Left renal pelvis (tissue), 4 donors: ENCODE measurements at places on chromosomes 6 and 20.

GRCh38 chr6:31776485-31776988, 591 bp downstream of the VWA7 start:
- DNase-seq, result no peak

- DNase-seq, result no peak
These were observed 6.3 kb upstream of the PLTP start for GRCh38 chr20:45918182-45918737.

GRCh38 chr6:56581296-56581925, 61.3 kb downstream of the DST start:
- no peak for DNase-seq

GRCh38 chr20:2282181-2282580, 13.6 kb upstream of the TGM3 start:
- no peak for DNase-seq

DNA sequence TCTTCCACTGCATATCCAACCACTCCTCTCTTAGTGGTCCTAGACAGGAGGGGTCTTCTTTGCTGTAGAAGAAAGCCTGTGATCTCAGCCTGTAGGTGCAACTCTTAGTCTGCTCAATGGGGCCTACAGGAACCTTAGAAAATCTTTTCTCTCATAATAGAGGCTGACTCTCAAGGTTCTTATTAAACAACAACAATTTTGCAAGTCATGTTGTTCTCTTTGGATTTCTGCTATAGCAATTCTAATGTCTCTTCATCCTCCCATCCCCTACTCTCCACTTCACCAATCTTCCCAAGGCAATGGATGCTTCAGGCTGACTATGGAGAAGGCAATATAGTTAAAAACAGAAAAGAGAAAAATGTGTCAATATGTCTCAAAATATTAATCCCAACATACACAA, 40.8 kb upstream of the SPTLC3 start:
- DNase-seq, result no peak

GRCh38 chr6:139308286-139308916, 16.6 kb upstream of the TXLNB start:
- DNase-seq, result no peak

- no peak for DNase-seq
These were observed 10.5 kb downstream of the NKX2-2 start for GRCh38 chr20:21503345-21503744.

DNA sequence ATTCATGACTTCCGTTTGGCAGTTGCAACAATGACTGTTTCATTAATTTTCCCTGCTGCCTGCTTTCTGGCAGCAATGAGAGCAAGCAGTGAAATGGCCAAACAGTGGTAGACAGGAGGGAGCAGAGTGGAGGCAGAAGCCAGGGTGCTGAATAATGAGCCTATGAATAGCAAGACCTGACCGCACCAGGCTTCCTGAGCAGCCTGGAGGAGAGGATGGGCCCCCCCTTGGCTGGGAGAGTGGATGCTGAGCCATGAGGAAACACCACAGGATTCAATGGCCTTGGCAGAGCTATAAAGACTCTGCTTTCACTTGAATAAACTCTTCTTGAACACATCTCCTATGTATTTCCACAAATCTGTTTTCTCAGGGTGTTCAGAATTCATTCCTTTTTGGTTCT, 68.1 kb upstream of the SNRPB2 start:
- DNase-seq, result no peak

GRCh38 chr6:82651845-82652335, 288.3 kb downstream of the TPBG start:
- no peak for DNase-seq

GRCh38 chr6:13515912-13516311, 28.5 kb upstream of the GFOD1 start:
- no peak for DNase-seq

- DNase-seq, result no peak
These were observed 72.6 kb upstream of the F13A1 start for GRCh38 chr6:6393069-6393529.

- no peak for DNase-seq
These were observed 198.4 kb upstream of the KCNK16 start for GRCh38 chr6:39520916-39521315.

GRCh38 chr6:160082627-160083026, 39.0 kb upstream of the SLC22A1 start:
- no peak for DNase-seq

- no peak for DNase-seq
These were observed 29.1 kb upstream of the YWHAB start for GRCh38 chr20:44856442-44856841.

DNA sequence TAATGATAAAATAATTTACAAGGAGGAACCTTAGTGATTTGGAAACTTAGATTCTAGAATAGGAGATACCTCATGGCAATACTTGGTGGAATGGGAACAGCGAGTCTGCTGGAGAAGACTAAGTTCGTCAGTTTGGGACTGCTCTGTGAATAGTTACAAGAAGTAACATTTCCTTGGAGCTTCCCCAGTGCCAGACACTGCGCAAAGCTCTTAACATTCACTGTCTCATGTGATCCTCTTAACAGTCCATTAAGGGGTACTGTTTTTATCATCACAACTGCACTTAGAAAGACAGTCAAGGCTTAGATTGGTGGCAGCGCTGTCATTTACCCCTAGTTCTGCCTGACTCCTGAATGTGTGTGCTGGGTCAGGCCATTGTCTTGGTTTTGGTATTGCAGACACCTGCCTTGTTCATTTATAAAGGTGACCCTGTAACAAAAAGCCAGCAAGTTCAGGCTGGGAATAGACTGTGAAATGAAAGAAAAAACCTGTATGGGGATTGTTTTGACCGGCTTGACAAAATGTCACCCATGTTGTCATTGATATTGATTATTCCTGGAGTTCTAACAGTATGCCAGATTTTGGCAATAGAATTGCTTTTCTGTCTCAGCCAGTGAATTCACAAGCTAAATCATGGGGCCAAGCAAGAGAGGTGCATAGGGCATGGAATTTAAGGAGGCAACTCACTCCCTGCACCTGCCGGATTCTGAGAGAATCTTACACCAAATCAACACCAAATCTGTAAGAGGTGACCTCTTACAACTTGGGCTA, 118.4 kb downstream of the SASH1 start:
- no peak for DNase-seq

DNA sequence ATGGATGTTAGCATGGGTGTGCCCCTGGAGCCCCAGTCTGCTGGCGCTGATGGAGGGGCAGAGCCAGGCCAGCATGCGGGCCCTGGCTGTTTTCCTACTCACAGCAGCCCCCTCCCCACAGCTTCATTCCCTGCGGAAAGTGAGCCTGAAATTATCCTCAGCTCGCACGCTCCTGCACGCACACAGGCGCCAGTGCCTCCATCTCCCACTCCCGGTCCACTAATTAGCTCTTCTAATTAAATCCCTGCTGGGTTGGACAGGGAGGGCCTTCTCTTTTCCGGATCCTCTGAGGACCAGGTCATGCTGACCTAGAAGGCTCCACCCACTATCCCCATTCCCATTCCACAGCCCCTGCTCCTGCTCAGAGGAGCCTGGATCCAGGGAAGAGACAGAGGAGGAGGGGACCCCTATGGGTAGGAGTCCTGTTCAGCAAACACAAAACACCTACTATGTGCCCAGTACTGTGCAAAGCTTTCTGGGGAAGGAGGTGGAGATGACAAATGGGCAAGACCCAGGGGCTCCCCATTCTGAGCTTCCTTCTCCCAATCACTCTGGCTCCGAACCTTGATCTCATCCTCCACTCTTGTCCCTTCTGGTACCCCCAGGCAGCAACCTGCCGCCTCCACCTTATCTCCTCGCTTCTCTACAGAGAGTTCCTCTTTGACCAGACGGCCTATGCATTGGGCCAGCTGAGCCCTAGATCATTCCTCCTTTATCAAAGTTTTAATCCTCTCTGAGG, 70.2 kb upstream of the CCDC167 start:
- no peak for DNase-seq
